ENCODE measurements at places on chromosomes 6 and 20. TPM values are rescaled to one million over a fixed set of nuclear protein-coding genes. Genes with fewer than 3 reads are reported as not detected.

Gene LHFPL5
- total RNA-seq, result not detected

Gene PLN
- not detected for total RNA-seq

Gene HLA-DMB
- 1.9 TPM for total RNA-seq

Gene OR10C1
- total RNA-seq, result not detected

Gene CST9L
- total RNA-seq, result not detected

Gene GJA10
- total RNA-seq, result not detected

Gene PTGIS
- 1.8 TPM for total RNA-seq

Gene FILIP1
- not detected for total RNA-seq

Gene OR2B6
- not detected for total RNA-seq

Gene HTR1E
- total RNA-seq, result not detected

Gene SUMO4
- 5.8 TPM for total RNA-seq

Gene DSP
- 0.12 TPM for total RNA-seq

Gene PI3
- total RNA-seq, result not detected

Gene COL9A3
- not detected for total RNA-seq

GRCh38 chr20:5395932-5396727 is 79.4 kb upstream of the PROKR2 start:
- H3K27ac ChIP-seq, result no peak overlapping the region
- H3K36me3 ChIP-seq, result no peaks in the 10 kb centered on the region
- no peaks in the 10 kb centered on the region for H3K4me1 ChIP-seq

DNA sequence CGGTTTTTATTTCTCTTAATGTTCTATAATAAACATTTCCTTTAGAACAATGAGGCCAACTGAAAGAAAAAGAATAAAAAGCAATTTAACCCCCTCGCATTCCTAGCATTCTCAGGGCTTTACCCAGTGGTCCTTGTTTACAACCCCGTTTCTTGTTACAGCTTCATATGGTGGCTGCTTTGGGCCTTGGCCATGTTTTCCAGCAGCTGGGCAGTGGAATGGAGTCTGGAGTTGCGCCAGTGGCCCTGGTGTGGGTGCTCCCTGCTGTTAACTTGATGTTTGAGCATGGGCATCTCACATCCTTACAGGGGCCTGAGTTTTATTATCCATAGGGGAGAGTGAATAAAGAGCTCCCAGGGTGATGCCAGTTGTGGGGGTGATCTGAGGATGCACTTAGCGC is 18.8 kb downstream of the EFCAB8 start:
- no peak overlapping the region for H3K4me3 ChIP-seq
- no peak for DNase-seq
- no peaks in the 10 kb centered on the region for H3K36me3 ChIP-seq
- H3K27ac ChIP-seq, result no peak overlapping the region

DNA sequence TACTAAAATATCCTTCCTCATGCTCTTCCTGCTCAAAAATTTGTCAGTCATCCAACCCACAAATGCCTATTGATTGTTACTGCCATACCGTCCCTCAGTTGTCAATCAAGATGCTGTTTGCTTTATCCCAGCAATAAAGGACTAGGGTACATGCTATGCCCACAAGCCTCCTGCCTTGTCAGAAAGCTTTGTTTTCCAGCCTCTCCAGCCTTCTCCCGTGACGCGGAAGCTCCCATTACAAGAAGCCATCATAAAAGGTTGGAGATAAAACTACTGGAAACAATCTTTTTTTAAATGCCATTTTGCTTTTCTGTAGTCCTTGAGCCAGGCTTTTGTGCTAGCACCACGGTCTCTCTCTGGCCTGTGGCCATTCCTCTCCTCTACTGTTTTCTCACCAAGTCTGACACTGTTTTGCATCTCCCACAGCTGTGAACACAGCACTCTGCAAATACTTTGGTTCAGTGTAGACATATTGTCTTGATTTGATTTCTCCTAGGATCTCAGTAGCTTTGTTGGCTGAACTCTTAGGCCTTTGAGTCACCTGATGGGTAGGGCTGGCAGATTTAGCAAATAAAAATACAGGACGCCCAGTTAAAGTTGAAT is 495.7 kb upstream of the JARID2 start:
- no peak for DNase-seq
- no peaks in the 10 kb centered on the region for H3K27me3 ChIP-seq
- peak overlapping the region; percentile 92 for H3K27ac ChIP-seq
- no peak overlapping the region for H3K4me3 ChIP-seq
- H3K36me3 ChIP-seq, result peaks cover 2% of the 10 kb centered on the region

DNA sequence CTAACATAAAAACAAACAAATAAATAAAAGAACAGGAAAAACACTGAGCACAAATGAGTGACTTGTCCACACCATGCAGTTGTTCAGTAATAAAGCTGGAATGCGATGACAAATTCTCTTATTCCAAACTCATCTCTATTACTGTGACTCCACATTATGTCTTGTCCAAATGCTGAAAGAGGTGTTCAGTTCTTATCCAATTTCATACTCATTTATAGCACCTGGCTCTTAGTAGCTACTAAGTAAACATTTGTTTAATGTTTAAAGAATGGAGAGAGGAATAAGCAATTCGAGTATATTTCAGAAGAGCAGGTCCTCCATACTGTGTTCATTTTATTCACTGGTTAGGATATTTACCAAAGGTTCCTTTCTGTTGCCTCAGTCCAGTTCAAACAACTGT is 439.0 kb upstream of the JAG1 start:
- no peaks in the 10 kb centered on the region for H3K4me1 ChIP-seq
- no peak overlapping the region for H3K27ac ChIP-seq
- H3K27me3 ChIP-seq, result no peaks in the 10 kb centered on the region

- H3K36me3 ChIP-seq, result peaks cover 54% of the 10 kb centered on the region
- no peak overlapping the region for H3K27ac ChIP-seq
- no peak overlapping the region for H3K4me3 ChIP-seq
- H3K27me3 ChIP-seq, result no peaks in the 10 kb centered on the region
- DNase-seq, result no peak
These were observed 44.7 kb downstream of the ESF1 start for GRCh38 chr20:13739731-13740649.

GRCh38 chr6:25727028-25727427 is 27.5 kb upstream of the SLC17A4 start:
- no peaks in the 10 kb centered on the region for H3K36me3 ChIP-seq
- DNase-seq, result no peak
- peaks cover 27% of the 10 kb centered on the region for H3K27me3 ChIP-seq
- no peak overlapping the region for H3K4me3 ChIP-seq

DNA sequence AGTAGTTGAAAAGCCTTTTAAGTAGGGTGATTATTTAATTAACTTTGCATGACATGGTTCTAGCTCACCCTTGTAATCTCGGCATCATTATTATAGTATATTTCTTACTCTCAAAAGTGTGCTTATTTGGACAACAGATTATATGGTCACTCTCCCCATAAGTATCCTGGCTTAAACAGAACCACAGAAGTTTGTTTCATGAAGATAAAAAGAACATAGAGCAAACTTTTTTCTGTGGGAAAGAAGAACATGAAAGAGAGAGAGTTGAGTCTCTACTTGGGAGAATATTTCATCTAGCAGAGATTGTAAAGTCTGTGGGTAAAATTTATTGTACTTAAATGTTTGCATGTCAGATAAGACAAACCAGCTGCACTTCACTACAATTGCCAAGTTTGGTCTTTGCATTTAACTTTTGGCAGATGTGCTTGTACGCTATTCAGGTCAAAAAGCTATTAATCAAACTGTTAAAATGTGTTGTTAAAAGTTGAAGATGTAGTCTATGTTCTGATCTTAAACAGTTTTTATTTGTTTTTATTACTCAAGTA is 33.4 kb upstream of the PRIM2 start:
- H3K27me3 ChIP-seq, result peaks cover 27% of the 10 kb centered on the region
- H3K4me3 ChIP-seq, result no peak overlapping the region
- H3K4me1 ChIP-seq, result no peaks in the 10 kb centered on the region
- no peaks in the 10 kb centered on the region for H3K36me3 ChIP-seq

- H3K4me1 ChIP-seq, result peaks cover 27% of the 10 kb centered on the region
- no peak overlapping the region for H3K4me3 ChIP-seq
- H3K36me3 ChIP-seq, result peaks cover 14% of the 10 kb centered on the region
- H3K27me3 ChIP-seq, result no peaks in the 10 kb centered on the region
These were observed 7.0 kb downstream of the SERAC1 start for GRCh38 chr6:158160932-158161539.

GRCh38 chr6:56757588-56757984 is 114.9 kb upstream of the DST start:
- DNase-seq, result no peak
- no peaks in the 10 kb centered on the region for H3K27me3 ChIP-seq
- H3K4me1 ChIP-seq, result peaks cover 5% of the 10 kb centered on the region

- H3K27ac ChIP-seq, result no peak overlapping the region
- H3K4me3 ChIP-seq, result no peak overlapping the region
- DNase-seq, result no peak
- H3K36me3 ChIP-seq, result no peaks in the 10 kb centered on the region
- H3K27me3 ChIP-seq, result peaks cover 42% of the 10 kb centered on the region
These were observed 391 bp upstream of the B3GAT2 start for GRCh38 chr6:70957284-70957617.

DNA sequence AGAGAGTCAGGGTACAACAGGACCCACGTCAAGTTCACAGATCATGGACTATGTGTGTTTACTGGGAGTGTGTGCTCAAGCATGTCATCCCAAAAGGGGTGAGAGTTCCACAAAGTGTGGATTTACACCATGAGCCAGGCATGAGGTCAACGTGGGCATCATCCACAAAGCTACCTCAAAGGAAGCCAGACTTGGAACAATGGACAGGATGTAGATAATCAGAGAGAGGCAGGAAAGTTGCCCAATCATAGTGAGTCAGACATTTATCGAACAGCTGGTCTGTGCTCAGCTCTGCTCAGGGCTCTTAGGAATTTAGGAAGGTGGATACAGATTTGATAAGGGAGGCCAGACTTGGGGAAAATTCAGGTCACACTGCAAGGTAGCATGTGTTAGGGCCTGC is 317.2 kb upstream of the CDYL start:
- no peaks in the 10 kb centered on the region for H3K36me3 ChIP-seq
- no peak overlapping the region for H3K4me3 ChIP-seq
- H3K4me1 ChIP-seq, result no peaks in the 10 kb centered on the region

GRCh38 chr6:37171201-37171969 is 1.4 kb downstream of the PIM1 start:
- H3K27me3 ChIP-seq, result no peaks in the 10 kb centered on the region
- H3K4me1 ChIP-seq, result peaks cover 49% of the 10 kb centered on the region
- DNase-seq, result peak; percentile 48
- H3K27ac ChIP-seq, result peak overlapping the region; percentile 95
- peak overlapping the region; percentile 87 for H3K4me3 ChIP-seq

- peak overlapping the region; percentile 38 for H3K4me3 ChIP-seq
- H3K4me1 ChIP-seq, result peaks cover 10% of the 10 kb centered on the region
- H3K27ac ChIP-seq, result no peak overlapping the region
- peaks cover 5% of the 10 kb centered on the region for H3K36me3 ChIP-seq
- peaks cover 24% of the 10 kb centered on the region for H3K27me3 ChIP-seq
These were observed 26.5 kb upstream of the BTBD3 start for GRCh38 chr20:11891077-11891775.

GRCh38 chr6:125819535-125820326 is 29.0 kb downstream of the NCOA7 start:
- no peak for DNase-seq
- no peaks in the 10 kb centered on the region for H3K27me3 ChIP-seq
- H3K36me3 ChIP-seq, result peaks cover 30% of the 10 kb centered on the region
- no peak overlapping the region for H3K27ac ChIP-seq

DNA sequence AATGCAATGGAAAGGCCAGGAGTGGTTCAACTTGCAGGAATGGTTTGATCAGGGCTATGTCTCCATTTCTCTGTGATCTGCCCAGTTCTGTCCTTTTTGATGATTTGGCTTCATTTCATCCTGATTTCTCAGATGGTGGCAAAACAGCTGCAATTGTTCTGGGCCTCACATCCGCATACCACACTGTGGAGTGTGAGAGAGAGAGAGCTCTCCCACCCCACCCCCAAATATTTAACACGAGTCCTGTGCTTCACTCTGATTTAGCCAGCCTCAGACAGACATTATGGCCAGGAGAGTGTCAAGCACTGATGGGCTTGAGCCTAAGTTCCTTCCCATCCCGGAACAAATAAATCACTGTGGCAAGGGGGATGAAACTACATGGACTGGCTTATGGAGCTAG is 284.6 kb downstream of the CDC5L start:
- H3K36me3 ChIP-seq, result no peaks in the 10 kb centered on the region
- H3K4me3 ChIP-seq, result no peak overlapping the region
- H3K27ac ChIP-seq, result no peak overlapping the region
- H3K4me1 ChIP-seq, result no peaks in the 10 kb centered on the region
- H3K27me3 ChIP-seq, result peaks cover 1% of the 10 kb centered on the region

GRCh38 chr6:168148231-168148849 is 69.3 kb upstream of the FRMD1 start:
- H3K27me3 ChIP-seq, result peaks cover 12% of the 10 kb centered on the region
- no peaks in the 10 kb centered on the region for H3K36me3 ChIP-seq
- no peak for DNase-seq
- H3K27ac ChIP-seq, result no peak overlapping the region
- H3K4me1 ChIP-seq, result no peaks in the 10 kb centered on the region
- no peak overlapping the region for H3K4me3 ChIP-seq

DNA sequence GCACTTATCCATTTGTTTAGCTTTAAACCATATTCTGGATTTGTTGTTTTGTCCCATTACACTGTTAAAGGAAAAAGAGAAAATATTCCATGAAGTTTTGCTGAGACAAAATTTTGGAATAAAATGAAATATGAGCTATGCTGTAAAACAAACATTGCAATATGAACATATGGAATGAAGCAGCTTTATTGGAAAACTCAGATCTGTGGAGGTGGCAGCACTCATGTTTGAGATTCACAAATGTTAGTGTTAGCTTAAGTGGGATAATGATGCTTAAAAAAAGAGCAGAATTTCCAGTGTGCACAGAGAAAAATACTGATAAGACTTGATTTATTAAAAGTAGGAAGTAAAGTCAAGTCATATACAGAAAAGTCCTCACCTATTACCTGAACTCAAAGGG is 196.2 kb downstream of the BCKDHB start:
- no peak overlapping the region for H3K27ac ChIP-seq
- H3K36me3 ChIP-seq, result no peaks in the 10 kb centered on the region
- H3K4me1 ChIP-seq, result no peaks in the 10 kb centered on the region
- no peak overlapping the region for H3K4me3 ChIP-seq

- no peak for DNase-seq
- peaks cover 21% of the 10 kb centered on the region for H3K4me1 ChIP-seq
- no peak overlapping the region for H3K4me3 ChIP-seq
- no peaks in the 10 kb centered on the region for H3K36me3 ChIP-seq
These were observed 52.2 kb upstream of the TRERF1 start for GRCh38 chr6:42503894-42504293.

- no peak for DNase-seq
- no peaks in the 10 kb centered on the region for H3K36me3 ChIP-seq
- H3K27ac ChIP-seq, result no peak overlapping the region
- peaks cover 3% of the 10 kb centered on the region for H3K4me1 ChIP-seq
- H3K4me3 ChIP-seq, result no peak overlapping the region
- H3K27me3 ChIP-seq, result peaks cover 10% of the 10 kb centered on the region
These were observed 9.9 kb upstream of the PCIF1 start for GRCh38 chr20:45924391-45925261.

DNA sequence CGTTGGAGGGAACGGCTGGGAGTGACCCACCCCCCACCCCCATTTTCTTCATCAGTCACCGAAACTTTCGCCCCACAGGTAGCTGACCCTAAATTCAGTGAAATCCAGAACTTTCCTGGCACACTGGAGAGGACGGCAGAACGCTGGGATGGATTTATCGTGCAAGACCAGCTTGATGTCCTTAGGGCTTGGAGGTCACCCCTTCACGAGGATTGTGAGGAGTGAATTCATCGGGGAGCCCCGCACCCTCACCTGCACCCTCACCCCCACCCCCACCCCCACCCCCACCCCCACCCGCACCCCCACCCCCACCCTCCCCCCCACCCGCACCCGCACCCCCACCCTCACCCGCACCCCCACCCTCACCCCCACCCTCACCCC is 13.3 kb upstream of the TCFL5 start:
- no peak overlapping the region for H3K4me3 ChIP-seq
- no peak for DNase-seq
- no peaks in the 10 kb centered on the region for H3K27me3 ChIP-seq
- no peak overlapping the region for H3K27ac ChIP-seq
- H3K4me1 ChIP-seq, result peaks cover 12% of the 10 kb centered on the region
